T-helper 17 cell (primary cell): ENCODE measurements at places on chromosomes 13 and 19.

- no peak for DNase-seq
Observed at GRCh38 chr19:38039966-38040365, 133.0 kb downstream of the SIPA1L3 start.

- DNase-seq: no peak
Observed at GRCh38 chr13:19794631-19795030, 11.9 kb upstream of the PSPC1 start.

DNA sequence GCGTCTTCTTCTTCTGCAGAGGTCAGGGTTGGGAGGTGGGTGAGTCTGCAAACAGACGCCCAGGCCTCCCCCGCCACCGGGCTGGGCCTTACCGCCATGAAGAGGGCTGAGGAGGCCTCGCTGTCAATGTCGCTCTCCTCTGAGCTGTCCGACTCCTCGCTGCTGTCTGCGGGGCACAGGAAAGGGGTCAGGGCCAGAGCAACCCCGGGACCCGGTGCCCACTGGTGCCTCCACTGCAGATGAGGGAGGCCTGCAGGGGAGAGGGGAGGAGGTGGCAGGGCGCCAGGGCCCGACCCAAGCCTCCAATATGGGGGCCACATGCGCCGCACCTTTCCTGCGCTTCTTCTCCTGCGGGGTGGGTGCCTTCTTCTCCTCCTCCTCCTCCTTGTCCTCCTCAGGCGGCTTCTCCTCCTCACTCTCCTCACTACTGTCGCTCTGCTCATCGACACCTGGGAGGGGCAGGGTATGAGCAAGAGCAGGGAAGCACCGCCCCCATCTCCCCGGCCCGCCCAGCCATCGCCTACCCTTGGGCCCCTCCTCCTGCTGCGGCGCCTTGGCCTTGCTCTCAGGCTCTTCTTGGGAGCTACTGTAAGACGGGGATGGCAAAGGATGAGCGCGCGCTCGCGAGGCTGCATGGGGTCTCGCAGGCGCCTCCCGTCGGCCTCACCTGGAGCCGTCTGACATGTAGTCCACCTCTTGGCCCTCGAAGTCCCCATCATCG, 5.5 kb upstream of the PSPN start:
- no peak for DNase-seq

DNA sequence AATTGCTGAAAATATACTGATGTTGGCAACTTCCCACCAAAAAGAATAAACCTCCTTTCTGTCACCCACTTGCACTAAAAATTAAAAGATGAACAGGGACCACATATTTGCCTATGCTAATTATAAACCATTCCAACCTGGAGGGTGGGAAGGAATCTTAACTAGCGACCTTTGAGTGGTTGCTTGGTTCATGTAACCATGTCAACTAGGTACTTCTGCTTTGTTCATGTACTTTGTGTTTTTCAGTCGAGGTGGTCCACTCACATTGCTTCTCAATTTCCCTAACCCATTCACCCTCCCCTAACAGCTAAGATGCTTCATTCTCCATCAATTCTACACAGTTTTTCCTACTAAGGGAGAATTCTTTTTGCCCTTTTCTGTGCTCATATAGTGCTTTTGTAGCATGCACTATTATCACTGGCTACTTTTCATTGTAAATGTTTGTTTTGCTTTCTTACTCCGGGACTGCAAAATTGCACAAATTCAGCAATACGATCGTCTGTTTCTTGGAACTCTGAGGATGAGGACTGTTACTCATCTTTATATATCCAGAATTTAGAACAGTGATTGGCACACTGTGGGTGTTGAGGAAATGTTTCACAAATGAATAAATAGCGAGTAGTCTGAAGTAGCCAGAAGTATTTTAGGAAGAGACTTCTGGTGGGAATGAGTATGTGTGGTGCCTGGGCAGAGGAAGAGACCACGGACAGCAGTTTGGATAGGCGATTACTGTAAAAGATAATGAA, 187.5 kb downstream of the GPC6 start:
- DNase-seq: no peak

DNA sequence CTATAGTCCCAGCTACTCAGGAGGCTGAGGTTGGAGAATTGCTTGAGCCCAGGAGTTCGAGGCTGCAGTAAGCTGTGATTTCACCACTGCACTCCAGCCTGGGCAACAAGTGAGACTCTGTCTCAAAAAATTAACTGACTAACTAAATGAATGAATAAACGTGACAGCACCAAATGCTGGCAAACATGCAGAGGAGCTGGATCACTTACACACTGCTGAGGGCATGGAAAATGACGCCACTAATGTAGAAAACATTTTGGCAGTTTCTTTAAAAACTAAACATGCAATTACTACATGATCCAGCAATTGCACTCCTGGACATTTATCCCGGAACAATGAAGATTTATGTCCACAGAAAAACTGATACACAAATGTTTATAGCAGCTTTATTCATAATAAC, 31.3 kb upstream of the GTF3A start:
- no peak for DNase-seq

GRCh38 chr13:52001120-52001731, 10.0 kb downstream of the ATP7B start:
- DNase-seq: no peak

GRCh38 chr19:31863122-31863521, 482.3 kb upstream of the ZNF507 start:
- no peak for DNase-seq

GRCh38 chr13:51202477-51203046, 19.6 kb upstream of the FAM124A start:
- DNase-seq: no peak

DNA sequence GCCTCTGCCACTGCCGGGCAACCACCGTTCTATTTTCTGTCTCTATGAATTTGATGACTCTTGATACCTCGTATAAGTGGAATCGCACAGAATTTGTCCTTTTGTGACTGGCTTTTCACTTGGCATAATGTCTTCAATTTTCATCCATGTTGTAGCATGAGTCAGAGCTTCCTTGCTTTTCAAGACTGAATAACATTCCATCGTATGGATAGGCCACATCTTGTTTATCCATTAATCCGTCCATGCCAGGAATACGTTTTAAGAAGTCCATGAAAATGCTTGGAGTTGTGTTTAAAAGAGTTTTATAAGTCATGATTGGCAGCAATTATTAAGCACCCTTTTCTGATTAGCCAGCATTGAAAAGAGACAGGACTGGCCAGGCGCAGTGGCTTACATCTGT, 53.6 kb upstream of the CLDN10 start:
- no peak for DNase-seq

DNA sequence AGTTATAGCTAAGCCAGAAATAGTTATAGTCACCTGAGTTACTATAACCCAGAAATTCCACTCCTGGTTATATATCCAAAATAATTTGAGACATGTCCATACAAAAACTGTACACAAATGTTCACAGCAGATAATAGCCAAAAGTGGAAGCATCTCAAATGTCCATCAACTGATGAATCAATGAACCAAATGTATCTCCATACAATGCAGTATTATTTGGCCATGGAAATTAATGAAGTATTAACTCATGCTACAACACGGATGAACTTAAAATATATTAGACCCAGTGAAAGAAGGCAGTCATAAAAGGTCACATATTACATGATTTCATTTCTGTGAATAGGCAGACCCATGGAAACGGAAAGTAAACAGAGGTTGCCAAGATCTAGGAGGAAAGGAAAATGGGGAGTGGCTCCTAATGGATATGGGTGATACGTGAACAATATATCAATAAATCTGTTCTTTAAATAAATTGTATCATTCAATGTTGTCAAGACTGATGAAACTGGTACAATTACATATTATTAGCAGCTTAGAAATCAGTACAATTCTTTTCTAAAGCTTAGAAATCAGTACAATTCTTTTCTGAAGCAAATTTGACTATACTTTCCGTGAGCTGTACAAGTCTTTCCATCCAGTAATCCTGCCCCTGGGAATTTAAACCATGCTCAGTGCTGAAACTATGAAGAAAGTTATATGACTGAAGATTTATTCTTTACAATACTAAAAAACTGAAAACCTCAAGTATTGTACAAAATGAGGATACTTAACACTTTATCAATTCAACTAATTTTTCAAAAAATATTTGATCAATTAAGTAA, 47.0 kb upstream of the DIAPH3 start:
- no peak for DNase-seq

DNA sequence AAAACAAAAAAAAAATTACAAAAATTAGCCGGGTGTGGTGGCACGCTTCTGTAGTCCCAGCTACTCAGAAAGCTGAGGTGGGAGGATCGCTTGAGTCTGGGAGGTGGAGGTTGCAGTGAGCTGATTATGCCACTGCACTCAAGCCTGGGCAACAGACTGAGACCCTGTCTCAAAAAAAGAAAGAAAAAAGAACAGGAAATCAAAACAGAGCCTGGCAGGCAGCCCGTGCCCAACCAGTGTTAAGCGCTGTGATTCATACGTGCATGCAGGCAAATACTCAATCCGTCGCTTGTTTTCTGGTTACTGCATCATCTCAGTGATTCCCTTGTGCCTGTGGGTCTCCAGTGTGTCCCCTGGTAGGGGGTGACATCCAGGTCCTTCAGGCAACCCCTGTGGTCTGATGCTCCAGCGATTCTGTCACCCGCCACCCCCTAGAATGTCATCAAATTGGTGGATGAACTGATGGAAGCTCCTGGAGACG, 18.1 kb downstream of the DDX39A start:
- DNase-seq: no peak

DNA sequence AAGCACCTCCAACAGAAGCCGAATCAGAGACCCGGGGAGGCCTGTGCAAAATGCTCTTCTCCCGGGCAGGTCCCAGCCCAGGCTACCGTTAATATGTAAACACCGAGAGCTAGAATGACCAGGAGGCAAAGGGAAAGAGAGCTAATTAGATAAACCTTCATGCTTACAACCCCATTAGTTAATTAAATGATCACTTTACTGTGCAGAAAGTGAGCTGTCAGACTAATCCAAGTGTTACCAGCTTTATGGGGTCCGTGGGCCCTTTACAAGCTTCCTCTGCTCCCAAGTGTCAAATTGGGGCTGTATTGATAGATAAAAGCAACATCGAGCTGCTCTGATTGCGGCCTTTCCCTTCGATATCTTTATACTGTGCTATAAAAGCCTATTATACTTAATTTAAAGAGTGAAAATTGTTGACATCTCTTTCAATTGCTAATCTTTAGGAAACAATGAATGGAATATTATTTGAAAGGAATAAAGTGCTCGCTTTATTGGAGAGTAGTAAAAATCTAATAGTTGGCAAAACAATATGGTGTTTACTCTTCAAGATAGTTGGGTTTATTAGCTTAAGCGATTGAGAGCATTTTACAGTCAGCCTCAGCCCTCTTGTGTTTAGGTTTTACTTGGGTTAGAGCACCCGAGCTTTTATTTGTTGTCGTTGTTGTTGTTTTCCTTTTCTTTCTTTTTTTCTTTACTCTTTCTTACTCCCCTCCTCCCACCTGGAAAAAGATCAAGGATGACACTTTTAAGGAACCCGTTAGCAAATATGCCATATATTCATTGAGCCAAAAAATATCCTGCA, 189.3 kb upstream of the GPR12 start:
- no peak for DNase-seq

DNA sequence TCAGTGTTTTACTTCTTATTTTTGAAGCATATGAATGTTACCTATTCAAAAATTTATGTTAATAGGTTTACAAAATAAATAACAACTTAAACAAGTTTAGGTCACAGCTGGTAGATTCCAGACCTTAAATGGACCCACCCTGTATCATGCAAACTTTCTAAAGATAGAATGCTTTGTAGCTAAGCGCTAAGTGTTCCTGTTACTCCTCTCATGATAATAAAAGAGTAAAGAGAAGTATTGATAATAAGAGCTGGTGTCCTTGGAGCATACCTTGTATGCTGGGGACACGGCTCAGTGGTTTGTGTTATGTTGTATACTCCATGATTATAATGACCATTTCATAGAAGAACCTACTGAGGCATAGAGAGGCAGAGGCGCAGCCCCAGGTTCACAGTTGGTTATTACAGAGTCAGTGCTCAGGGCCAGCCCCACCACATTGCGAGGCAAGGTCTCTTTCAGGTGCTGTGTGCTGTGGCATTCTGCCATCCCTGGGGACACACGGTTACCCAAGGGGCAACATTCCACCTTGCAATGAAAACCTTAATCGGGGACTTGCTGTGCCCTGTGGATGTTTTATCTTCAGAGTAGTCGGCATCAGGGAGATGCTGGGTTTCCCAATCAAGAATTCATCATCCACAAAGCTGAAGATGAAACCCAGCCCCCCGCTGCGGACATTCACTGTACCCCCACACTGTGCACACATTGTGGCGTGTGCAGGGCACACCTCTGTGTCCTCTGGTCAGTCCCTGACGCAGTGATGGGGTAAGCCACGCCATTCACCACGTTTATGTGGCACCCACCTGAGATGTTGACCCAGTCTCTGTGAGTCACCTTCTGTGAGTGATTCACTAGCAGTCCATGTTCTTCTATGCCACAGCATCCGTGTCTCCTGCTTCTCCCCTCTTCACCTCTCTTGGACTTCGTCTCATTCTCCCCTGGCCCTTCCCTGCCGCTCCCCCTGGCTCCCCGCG, 186.7 kb downstream of the COL4A1 start:
- no peak for DNase-seq

DNA sequence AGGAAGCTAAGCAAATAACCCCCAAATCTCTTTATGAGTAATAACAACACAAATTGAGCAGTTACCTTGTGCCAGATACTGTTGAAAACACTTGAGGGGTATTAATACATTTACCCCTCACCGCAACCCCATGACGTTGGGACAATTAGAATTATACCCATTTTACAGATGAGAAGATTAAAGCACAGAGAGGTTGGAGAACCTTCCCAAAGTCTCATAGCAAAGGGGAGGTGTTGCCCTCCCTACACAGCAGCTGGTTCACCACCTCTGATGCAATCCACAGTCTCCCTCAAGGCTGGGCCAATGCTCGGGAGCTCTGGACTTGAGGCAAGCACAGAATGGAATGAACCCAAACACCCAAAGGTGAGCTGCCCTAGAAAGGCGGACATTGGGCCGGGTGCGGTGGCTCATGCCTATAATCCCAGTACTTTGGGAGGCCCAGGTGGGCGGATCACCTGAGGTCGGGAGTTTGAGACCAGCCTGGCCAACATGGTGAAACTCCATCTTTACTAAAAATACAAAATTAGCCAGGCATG, 3.9 kb upstream of the CCNE1 start:
- DNase-seq: no peak

DNA sequence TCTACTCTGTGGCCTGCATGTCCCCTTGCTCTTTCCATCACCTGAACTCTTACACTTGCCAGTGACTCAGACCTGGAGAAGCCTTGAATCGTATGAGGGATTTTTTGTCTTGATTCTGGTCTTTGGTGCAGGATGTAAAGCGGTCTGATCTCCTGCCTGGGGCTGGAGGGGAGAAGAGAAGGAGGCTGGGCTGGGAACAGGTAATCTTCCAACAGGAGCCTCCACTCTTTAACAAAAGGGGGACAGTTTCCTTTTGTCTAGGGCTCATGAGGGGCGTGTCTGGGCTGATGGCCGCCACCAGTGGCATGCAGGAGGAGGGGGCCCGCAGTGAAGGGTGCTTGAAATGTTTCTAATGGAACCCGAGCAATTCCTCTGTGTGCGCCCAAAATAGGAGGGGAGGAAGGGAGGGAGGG, 24.7 kb downstream of the NFIX start:
- no peak for DNase-seq

- DNase-seq: no peak
Observed at GRCh38 chr19:47352095-47352494, 3.0 kb downstream of the DHX34 start.

GRCh38 chr19:14410091-14411051, 8.8 kb downstream of the DDX39A start:
- DNase-seq: peak; percentile 31
